ENCODE measurements at places on chromosomes 12 and 14. TPM values are rescaled to one million over a fixed set of nuclear protein-coding genes. Genes with fewer than 3 reads are reported as not detected.
A peak's percentile ranks its signal among the peaks of the same experiment; 100 is the strongest.

Gene PFKM
- 202 TPM for total RNA-seq

Gene CRIP2
- 783 TPM for total RNA-seq

Gene ZFHX2
- total RNA-seq: 0.89 TPM

Gene PLCZ1
- total RNA-seq: not detected

Gene SLC5A8
- not detected for total RNA-seq

Gene GPR84
- total RNA-seq: 0.29 TPM

Gene CDKN3
- 7.9 TPM for total RNA-seq

Gene FAIM2
- total RNA-seq: 25.9 TPM

Gene TAMALIN
- total RNA-seq: 25.3 TPM

GRCh38 chr12:64427988-64428387 is 23.8 kb downstream of the XPOT start:
- DNase-seq: no peak

DNA sequence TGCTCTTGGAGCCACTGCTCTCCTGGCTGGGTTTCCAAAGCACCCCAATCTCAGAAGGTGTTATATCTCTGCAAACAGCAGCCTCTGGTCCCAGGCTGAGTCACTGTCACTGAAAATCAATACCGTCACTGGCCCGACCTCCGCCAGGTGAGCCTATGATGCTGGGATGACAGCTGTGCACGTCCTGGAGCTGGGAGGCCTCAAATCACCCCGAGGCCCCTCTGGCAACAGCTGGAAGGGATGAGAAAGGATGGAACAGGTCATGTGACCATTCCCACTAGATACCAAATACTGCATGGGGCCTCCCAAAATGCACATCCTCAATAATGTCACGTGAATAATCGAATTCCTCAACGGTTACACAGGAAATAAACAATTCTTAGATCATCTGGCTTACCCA is 190.8 kb downstream of the TTC7B start:
- DNase-seq: no peak

GRCh38 chr12:122856999-122857671 is 21.9 kb downstream of the HIP1R start:
- DNase-seq: no peak

- no peak for DNase-seq
Measured at GRCh38 chr12:53972152-53972702, 699 bp upstream of the HOXC11 start.

DNA sequence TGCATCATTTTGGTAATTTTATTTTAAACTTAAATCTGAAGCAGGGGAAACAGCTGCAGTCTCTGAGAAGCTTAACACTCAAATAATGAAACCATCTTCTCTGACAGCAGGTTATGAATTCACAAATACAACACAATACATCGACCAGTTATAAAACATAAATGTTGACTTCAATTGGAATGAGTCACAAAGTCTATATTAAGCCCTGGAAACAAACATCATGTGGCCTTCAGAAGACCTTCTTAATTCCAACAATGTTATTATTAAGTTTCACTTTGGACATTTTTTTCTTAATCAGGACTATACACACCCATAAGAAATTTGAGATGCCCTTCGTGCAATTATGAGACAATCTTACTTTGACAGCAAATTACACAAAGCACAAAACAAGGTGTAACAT is 68.9 kb downstream of the CEP128 start:
- DNase-seq: no peak

DNA sequence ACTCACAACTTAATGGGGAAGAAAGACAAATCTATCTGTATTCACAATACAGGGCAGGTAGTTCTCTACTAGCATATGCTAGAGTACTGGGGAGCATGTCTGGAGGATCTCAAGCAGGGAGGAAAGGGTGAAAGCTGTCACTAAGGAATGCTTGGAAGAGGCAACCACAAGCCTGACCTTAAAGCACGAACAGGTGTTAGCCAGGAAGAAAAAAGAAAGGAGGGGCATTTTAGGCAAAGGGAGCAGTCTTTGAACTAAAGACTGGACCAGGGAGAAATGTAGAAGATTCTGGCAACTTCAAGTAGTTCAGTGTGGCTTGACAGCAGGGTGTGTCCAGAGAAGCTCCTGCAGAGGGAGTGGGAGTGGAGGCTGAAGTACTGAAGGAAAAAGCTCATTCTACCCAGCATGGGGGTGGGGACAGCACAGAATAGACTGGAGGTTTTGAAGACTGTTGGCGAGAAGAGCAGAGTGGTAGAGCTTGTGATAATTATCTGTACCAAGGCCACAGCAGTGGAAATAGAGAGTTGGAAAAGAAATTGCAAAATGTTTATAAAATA is 50.9 kb downstream of the AP5M1 start:
- DNase-seq: no peak

DNA sequence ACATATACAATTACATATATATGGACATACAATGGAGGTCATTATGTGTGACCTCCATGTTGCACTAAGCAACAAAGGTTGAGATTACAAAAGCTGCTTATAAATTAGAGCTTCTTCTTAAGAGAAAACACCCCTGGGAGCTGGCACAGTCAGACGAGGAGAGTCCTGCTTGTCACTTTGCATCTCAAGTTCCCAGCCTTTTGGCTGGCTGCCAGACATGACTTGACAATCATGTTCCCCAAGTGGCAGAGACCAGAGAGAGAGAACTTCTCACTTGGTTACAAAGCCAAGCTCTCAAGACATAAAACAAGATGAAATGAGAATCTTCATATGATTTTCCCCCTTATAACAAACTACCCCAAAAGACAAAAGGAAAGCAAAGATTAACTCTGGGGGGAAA is 8.5 kb upstream of the SYNJ2BP start:
- DNase-seq: peak; percentile 37

- DNase-seq: peak; percentile 36
Measured at GRCh38 chr14:104968541-104969401, 9.4 kb downstream of the AHNAK2 start.

DNA sequence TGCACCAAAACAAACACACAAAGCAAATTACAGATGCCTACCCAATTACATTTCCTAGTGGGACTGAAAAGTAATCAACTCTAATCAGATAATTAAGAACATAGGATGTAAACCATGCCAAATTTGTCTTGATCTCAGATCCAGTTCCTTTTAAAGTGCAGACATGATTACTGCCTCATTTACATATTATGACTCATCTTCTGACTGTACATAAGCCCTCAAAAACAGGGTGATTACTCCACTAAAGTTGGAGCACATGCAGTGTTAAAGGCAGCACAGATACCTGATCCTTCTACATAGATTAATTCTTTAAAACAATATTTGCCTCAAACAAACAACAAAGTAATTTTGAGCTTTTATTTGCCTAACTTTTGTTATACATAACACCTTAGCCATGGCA is 337.2 kb downstream of the RPS29 start:
- no peak for DNase-seq

GRCh38 chr12:2152134-2152533 is 99.3 kb downstream of the CACNA1C start:
- DNase-seq: no peak

GRCh38 chr12:58750484-58750883 is 169.8 kb downstream of the LRIG3 start:
- no peak for DNase-seq

DNA sequence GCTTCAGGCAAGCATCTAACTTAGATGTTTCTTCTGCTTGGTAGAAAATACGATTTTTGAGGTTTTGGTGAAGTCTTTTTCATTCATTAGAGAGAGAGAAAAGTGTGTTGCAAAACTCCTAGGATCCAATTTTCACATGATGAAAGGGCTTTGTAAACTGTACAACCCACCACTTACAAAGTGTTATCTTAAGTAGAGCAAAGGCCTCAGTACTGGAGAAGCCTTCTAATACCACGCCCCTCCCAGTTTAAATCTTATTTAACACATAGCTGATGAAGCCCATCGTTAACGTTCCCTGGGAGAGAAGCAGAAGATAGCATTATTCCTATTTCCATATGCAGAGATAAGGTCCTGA is 869 bp downstream of the APOLD1 start:
- DNase-seq: no peak

GRCh38 chr14:64865992-64866391 is 13.7 kb downstream of the SPTB start:
- DNase-seq: no peak

- no peak for DNase-seq
Measured at GRCh38 chr12:128326406-128326805, 59.4 kb downstream of the TMEM132C start.

- DNase-seq: no peak
Measured at GRCh38 chr12:50120953-50121352, 8.9 kb downstream of the COX14 start.

GRCh38 chr12:123284669-123285068 is 13.0 kb upstream of the CDK2AP1 start:
- no peak for DNase-seq

DNA sequence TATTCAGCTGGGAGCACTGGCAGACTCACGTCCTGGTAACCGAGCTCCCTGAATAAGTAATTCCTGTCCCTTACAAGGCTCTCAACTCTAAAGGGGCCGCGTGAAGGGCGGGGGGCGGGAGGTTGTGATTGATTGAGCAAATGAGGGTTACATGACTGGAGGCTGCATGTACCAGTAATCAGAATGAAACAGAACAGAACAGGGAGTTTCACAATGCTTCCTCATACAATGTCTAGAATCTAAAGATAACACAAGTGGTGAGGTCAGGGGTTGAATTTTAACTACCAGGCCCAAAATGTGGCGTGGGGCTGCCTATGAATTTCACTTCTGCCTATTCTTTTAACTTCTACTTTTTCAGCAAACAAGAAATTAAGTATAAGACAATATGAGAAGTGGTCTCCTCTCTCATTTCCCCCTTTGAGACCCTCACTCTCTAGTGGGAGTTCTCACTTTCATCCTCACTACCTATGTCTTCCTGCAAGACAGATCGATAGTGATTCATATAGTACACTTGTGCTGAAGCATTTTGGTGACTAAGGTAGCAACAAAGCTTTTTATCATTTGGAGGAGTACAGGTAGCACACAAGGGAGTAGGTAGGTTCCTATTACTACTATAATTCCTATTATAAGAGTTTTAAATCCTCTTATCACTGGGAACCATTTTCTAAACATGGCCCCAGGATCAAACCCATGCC is 239.8 kb downstream of the KTN1 start:
- DNase-seq: no peak

DNA sequence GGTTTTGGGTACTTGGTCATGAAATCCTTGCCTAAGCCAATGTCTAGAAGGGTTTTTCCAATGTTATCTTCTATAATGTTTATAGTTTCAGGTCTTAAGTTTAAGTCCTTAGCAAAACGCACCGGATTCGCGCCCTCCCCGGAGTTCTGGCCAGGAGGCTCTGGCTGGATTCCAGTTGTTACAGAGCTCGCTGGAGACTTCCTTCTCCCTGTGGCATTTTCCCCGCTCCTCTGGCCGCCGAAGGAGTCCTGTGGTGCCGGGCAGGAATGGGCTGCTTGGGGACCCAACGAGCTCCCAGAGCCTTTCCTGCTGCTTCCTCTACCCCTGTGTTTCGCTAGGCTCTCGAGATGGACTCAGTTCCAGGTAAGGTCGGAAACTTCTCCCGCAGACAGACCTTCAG is 335.9 kb downstream of the AEBP2 start:
- DNase-seq: no peak

DNA sequence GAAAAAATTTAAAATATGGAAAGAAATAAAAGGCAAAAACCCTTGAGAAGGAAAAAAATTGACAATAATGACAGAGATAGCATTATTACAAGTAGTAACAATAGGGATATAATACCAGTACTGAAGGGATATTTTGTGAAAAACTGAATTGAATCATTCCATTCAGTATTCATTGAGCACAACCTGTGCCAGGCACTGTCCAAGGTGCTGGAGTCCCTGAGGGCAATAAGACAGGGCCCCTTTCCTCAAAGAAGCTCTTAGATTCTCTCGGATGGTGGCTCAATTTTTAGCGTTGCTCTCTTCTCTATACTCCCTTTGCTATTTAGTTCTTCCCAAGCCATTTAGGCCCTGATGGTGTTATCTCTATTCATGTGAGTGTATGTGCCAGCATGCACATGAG is 34.3 kb upstream of the GAS2L3 start:
- DNase-seq: no peak

GRCh38 chr12:31965090-31965489 is 5.9 kb downstream of the RESF1 start:
- no peak for DNase-seq

GRCh38 chr12:6626654-6627283 is 9.0 kb downstream of the LPAR5 start:
- DNase-seq: no peak
